ENCODE measurements at places on chromosomes 1 and 21.

GRCh38 chr1:73331726-73332125 lies 866.2 kb downstream of the LRRIQ3 start:
- no peak for DNase-seq

DNA sequence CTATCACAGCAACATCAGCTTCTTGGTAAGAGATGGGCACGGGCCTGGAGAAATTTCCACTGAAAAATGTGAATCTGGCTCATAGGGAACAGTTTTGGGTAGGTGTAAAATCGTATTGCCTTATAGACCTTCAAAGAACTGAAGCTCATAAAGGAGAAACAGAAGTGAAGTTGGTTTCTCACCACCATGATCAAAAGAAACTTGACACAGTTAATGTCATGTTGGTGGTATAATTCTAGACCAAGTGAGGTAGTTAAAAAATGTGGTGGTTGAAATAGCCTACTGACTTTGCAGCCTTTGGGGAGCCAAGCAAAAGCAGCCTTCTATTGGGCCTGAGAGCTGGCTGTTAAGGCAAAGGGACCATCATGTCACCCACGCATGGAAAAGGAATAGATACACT lies 8.9 kb downstream of the CD1D start:
- no peak for DNase-seq

DNA sequence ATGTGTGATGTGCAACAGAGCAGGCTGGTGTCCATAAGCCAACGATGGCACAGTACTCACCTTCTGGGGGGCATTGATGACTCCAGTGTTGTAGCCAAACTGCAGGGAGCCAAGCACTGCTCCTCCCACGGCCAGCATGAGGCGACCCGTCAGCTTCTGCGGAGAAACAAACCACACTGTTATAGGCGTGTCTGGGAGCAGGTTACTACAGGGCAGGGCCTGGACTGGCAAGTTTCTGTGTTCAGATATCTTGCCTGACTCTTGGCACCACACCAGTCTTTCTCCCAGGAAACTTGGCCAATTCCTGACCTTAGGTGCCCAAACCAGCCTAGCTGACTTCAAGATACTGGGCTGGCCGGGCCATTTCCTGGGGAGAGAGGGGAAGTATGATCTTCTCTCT lies 15.5 kb downstream of the SLC2A1 start:
- DNase-seq, result no peak

GRCh38 chr1:201084295-201084694 lies 27.9 kb downstream of the CACNA1S start:
- DNase-seq, result no peak

DNA sequence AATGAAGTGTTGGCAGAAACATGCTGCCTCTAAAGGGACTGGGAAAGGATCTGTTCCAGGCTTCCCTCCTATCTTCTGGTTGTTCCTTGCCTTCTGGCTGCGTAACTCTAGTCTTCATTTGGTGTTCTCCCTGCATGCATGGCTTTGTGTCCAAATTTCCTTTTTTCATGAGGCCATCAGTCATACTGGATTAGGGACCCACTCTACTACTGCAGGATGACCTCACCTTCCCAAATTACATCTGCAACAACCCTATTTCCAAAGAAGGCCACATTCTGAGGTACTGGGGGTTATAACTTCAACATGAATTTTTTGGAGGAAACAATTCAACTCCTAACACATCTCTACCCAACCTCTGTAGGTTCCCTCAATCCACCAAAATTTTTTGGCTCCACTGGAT lies 26.3 kb downstream of the MR1 start:
- DNase-seq, result no peak

DNA sequence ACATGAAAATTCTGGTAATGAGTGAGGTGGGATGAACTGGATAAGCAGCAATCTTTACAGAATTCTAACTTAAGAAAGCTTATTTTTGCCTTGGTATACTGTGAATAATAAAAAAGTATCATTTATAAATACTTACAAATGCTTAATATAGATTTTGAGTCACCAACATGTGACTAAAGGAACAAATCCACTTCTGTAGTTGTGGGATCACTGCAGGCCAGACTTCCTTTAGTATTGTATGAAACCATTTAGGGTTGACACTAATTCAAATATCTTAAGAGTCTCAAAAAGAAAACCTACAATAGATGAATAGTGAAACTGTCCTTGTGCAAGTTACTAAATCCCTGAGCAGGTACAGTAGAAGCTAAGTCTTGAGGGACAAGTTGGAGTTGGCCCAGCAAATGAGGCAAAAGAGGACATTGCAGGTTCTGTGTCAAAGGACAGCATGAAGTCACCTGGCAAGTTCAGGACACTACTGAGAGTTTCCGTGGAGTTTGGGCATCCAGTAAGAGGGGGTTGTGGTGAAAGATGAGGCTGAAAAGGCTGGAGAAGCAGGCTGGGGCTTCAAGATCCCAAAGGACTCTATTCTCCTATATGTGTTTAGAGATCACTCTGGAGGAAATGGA lies 5.9 kb upstream of the THEM4 start:
- DNase-seq, result no peak

DNA sequence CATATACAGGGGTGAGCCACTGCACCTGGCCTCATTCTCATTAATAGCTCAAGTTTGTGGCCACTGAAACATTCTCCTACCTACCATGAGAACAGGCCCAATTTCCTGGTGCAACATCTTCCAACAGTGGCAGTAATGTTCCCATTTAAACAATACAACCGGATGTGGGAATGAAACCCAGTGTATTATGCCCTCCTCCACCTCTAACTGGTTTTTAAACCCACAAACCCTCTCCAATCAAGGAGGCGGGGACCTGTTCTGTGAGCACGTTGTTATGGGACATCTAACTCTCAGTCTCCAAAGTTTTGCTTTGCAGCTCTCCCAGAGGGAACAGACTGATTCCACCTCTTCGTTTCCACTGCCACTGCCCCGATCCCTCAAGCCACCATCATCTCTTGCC lies 2.6 kb downstream of the CTNNBIP1 start:
- DNase-seq, result no peak

DNA sequence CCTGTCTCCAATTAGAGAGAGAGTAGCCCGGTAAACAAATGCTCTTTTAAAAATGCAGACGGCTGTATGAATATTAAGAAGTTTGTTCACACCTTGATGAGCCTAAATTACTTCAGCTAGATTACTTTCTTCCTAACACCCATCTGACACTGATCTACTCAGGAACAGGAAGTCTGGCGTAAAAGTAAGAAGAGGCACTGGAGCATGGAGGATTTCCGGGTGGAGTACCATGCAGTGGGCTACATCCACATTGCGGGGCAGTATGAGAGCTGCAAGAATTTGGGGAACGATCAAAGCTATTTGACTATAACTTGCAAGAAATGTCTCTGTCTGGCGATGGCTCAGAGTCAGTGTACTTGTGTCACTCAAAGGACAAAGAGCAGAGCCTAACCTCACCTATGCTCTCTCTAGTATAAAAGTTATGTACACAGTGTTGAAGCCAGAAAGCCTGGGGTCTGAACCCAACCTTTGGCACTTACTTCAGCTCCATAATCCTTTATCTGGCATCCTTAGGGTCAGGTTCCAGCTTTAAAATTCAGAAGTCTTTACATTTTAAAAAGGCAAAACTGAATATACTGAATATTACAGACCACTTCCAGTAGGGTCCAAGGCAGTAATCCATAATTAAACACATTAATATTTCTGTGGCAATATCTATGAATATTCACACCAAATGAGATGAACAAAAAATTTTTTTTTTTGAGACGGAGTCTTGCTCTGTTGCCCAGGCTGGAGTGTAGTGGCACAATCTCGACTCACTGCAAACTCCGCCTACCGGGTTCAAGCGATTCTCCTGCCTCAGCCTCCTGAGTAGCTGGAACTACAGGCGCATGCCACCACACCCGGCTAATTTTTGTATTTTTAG lies 7.9 kb upstream of the GNPAT start:
- DNase-seq, result no peak

DNA sequence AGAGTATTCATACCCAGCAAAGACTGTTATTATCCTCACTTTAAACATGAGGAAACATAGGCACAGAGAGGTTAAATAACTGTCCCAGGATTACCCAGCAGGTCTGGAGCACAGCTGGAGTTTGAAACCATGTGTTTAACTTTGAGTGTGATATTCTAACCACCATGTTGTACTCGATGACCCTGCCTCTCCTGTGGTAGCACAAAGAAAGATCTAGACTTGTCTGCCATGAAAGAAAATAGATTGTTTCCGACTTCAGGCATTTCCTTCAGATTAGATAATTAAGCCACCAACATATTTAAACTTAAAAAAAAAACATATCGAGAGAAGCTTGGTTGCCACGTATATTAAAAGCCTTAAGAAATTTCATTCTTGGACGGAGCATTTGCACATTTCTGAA lies 104.6 kb upstream of the RUNX1 start:
- no peak for DNase-seq

GRCh38 chr1:53587252-53587988 lies 128.2 kb downstream of the DMRTB1 start:
- DNase-seq, result no peak
